ENCODE measurements at places on chromosomes 1 and 21.

DNA sequence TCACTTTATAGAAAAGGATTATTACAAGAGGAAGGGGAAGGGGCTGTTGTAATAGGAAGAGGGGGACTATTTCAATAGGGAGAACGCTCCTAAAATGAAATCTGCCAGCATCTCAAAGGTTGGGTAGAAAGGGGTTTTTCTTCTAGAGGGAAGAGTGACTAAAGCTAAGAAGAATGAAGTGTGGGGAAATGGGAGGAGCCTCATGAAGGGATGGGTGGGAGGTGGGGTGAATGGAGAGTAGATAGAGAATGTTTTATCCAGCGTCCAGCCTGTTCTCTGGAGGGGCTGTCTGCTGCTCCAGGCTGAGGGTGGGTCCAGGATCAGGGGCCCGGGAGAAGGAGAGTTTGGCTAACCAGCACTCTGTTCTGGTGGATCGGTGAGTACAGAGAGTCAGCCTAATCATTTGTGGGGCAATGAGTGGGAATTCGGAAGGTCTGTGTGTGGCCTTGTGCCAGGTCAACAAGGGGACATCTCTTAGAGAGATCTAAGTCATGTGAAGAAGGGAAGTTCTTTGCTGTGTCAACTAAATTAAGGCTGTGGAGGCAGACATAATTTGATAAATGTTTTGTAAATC, 25.2 kb downstream of the VN1R5 start:
- no peak for DNase-seq

- DNase-seq = no peak
Observed at GRCh38 chr1:86151427-86151826, 5.1 kb downstream of the COL24A1 start.

DNA sequence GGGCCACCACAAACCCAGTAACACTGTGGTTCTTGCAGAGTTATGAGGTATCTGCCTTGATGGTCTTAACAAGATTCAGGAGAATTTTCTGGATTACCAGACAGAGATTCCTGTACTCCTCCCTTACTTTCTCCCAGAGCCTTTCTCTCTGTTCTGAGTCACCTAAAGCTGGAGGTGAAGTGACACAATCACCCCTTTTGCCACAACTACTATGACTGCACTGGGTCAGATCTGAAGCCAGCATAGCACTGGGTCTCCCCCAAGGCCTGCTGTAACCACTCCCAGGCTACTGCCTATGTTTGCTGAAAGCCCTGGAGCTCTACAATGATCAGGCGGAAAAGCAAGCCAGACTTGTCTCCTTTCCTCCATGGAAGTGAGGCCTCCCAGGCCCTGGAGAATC, 156.7 kb upstream of the NEGR1 start:
- no peak for DNase-seq

DNA sequence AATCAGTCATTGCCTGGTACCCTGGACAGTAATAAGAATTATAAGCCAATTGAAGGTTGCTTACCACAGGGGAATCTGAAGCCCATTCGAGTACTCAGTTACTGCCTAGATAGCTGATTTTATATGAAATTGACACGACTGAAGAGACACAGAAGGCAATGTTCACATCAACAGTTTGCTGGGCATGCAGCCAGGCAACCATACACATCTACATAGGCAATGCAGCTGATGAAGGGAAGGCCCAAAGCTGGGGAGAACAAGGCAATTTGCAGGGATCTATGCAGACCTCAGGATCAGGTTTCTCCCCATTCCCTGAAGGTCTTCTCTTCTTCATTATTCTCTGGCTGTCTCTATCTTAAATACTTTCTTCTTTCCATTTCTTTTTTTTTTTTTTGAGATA, 448.7 kb downstream of the PTBP2 start:
- DNase-seq = no peak

GRCh38 chr1:189970331-189971230, 507.1 kb downstream of the BRINP3 start:
- no peak for DNase-seq

- no peak for DNase-seq
Observed at GRCh38 chr1:74772945-74773344, 40.0 kb downstream of the TYW3 start.

GRCh38 chr1:21857840-21858670, 46.0 kb downstream of the LDLRAD2 start:
- no peak for DNase-seq

DNA sequence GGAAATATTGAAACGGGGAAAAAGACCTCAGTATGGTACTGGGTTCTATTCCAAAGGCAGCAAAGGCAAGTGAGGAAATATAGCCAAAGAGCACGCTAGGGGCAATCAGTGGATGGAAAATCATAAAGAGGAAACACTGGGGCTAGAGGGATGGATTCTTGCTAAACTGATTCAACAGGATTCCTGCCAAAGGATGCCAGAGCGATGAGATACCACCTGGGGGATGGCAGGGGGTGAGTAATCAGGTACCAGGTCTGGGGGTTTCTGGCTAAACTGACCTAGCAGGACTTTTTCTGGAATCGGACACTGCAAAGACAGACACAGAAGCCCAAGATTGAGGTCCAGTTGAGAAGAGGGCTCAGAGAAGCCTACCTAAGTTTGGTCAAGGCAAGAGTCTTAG, 6.7 kb downstream of the CHI3L2 start:
- no peak for DNase-seq

DNA sequence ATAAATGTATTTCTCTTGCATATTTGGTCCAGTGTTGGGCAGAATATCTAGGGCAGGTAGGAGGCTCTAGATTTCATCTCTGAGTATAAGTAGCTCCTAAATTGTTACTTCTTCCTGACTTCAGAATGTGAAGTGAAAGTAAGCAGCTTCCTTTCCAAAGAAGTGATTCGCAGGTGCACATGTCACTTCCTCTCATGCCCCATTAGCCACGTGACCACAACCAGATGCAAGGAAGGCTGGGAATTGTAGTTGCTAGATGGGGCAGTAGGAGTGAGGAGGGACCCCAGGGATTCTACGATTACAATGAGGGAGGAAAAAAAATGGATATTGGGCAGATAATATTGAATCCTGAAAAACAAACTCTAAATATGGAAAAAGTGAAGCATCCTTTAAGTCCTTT, 113.2 kb upstream of the CYYR1 start:
- peak; percentile 37 for DNase-seq

GRCh38 chr1:204971517-204972336, 71.3 kb upstream of the CNTN2 start:
- no peak for DNase-seq

GRCh38 chr1:201300641-201301040, 17.3 kb downstream of the PKP1 start:
- DNase-seq = no peak

GRCh38 chr1:116514708-116515525, 55.9 kb downstream of the CD58 start:
- DNase-seq = peak; percentile 45

DNA sequence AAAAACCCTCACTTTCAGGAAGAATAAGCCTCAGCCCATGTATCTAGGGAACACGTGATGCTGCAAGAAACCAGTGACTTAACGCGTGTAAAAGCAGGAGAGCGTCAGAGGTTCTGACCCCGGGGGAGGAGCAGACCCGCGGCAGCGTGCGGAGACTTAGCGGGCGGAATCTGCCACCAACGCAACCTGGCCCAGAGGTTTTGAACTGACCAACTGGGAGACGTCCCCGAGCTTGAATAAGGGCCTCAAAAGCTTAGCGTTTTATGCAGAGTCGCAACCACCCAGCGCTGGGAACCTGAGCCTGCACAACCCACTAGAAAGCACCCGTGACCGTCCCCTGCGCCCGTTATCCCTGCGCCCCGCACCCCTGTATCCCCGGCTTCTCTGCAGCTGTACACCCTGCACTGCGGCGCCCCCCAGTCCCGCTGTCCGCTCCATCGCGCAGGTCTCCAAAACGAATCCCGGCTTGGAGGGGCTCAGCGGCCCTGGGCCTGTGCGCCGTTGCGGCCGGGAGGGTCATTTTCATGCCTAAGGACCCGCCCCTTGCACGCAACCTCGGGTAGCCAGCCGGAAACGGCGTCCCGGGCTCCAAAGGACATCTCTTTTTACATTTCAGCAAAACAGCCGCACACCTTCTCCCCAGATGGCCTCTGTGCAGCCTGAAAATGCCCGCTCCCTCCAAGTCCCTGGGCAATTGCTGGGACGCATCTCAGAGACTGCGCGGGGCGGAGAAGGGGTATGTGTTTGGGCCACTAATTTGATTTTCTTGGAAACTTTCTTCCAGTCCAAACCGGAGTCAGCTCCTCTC, 29.4 kb upstream of the TRIM17 start:
- DNase-seq = peak; percentile 8

- DNase-seq = no peak
Observed at GRCh38 chr1:244709076-244709475, 56.1 kb downstream of the DESI2 start.

GRCh38 chr1:185401019-185401418, 84.0 kb upstream of the IVNS1ABP start:
- DNase-seq = no peak

Data from Calu3 (cell line).